Activated CD8-positive, alpha-beta memory T cell treated with anti-CD3 and anti-CD28 coated beads, Interleukin-2, amount 10 ng/mL, durations not matched to agents 7 days and 5 days (primary cell): ENCODE measurements at places on chromosomes 5 and 9. TPM values are rescaled to one million over a fixed set of nuclear protein-coding genes. Genes with fewer than 3 reads are reported as not detected.
A peak's percentile ranks its signal among the peaks of the same experiment; 100 is the strongest.

GRCh38 chr5:179916523-179916922, 8.8 kb upstream of the TBC1D9B start:
- H3K36me3 ChIP-seq: no peaks in the 10 kb centered on the region
- no peak for DNase-seq
- peaks cover 7% of the 10 kb centered on the region for H3K4me1 ChIP-seq
- peaks cover 6% of the 10 kb centered on the region for H3K27me3 ChIP-seq

Gene PCDHA9
- not detected for total RNA-seq

DNA sequence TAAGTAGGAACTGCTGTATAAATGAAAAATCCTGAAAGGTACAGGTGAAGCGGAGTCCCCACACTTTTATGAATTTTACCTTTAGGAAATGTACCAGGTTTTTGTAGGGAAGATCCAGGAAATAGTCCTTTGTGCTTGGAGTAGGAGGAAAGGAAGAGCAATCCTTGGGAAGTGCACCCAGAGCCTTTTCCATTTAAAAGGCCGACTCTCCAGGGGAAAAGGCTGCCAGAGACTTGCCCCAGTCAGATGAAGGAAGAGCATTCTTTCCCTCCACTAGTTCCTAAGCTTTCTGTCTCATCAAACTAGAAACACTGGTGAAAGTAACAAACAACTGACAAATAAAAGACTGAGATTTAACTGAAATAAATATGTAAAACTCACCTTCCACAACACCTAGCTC, 779.4 kb upstream of the CDH6 start:
- H3K27ac ChIP-seq: no peak overlapping the region
- DNase-seq: no peak
- H3K36me3 ChIP-seq: no peaks in the 10 kb centered on the region
- H3K4me1 ChIP-seq: no peaks in the 10 kb centered on the region

Gene FAM169A
- 4.5 TPM for total RNA-seq

GRCh38 chr5:75006865-75007822, 45.2 kb downstream of the GCNT4 start:
- peaks cover 7% of the 10 kb centered on the region for H3K36me3 ChIP-seq
- no peaks in the 10 kb centered on the region for H3K27me3 ChIP-seq
- H3K27ac ChIP-seq: no peak overlapping the region
- no peak overlapping the region for H3K4me3 ChIP-seq
- no peak for DNase-seq
- peaks cover 2% of the 10 kb centered on the region for H3K4me1 ChIP-seq

- no peaks in the 10 kb centered on the region for H3K4me1 ChIP-seq
- H3K27ac ChIP-seq: no peak overlapping the region
- H3K27me3 ChIP-seq: peaks cover 3% of the 10 kb centered on the region
- DNase-seq: no peak
- H3K4me3 ChIP-seq: no peak overlapping the region
- no peaks in the 10 kb centered on the region for H3K36me3 ChIP-seq
These were observed 7.4 kb upstream of the RNF183 start for GRCh38 chr9:113310538-113310937.

DNA sequence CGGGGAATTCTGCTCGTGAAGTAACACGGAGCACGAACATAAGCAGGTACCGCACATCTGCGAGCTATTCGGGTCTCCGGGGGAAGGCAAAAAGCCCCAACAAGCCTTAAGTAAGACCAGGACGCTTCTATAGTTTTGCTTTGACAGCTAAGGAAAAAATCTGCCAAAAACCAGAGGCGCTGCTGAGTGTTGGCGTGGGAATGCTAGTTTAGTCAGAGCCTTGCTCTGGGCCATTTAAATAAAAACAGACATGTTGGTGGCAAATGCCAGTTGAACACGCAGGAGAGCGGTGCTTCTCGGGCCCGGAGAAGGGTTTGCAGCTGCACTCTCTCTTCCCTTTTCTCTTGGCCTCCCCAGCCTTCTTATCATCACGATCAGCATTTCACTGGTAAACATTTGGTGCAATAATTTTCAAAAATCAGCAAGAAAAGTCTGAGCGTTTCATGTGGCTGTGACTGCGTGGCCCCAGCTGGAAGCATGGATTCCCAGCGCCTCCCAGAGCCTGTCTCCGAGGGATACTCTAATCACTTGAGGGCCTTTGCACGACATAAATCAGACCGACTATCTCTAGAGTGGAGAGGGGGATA, 6.4 kb upstream of the NOTCH1 start:
- peaks cover 13% of the 10 kb centered on the region for H3K27me3 ChIP-seq
- H3K27ac ChIP-seq: no peak overlapping the region
- H3K4me3 ChIP-seq: no peak overlapping the region
- no peaks in the 10 kb centered on the region for H3K36me3 ChIP-seq
- no peak for DNase-seq
- H3K4me1 ChIP-seq: peaks cover 11% of the 10 kb centered on the region

Gene TLR4
- not detected for total RNA-seq

- H3K4me1 ChIP-seq: no peaks in the 10 kb centered on the region
- H3K27ac ChIP-seq: no peak overlapping the region
- H3K27me3 ChIP-seq: no peaks in the 10 kb centered on the region
- H3K4me3 ChIP-seq: no peak overlapping the region
- no peaks in the 10 kb centered on the region for H3K36me3 ChIP-seq
These were observed 212.8 kb upstream of the IRX1 start for GRCh38 chr5:3382782-3383181.

DNA sequence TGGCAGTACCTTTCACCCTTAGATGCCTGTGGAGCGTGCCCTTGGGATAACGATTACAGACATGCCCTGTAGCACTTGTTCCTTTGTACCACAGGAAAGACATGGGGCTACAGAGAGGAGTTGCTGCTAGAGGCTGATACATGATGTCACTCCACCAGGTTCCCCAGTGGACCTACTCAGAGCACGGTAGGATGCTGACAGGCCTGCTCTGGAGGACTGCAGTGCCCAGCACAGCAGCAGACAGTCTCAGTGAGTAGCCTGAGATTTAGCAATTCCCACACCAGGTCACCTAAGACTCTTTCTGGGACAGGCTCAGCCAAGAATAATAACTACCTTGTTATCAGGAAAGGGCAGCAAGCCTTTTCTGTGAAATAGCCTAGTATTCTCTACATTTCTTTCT, 28.8 kb downstream of the PDE4D start:
- H3K4me3 ChIP-seq: no peak overlapping the region
- no peak for DNase-seq
- H3K36me3 ChIP-seq: no peaks in the 10 kb centered on the region
- H3K27me3 ChIP-seq: no peaks in the 10 kb centered on the region

- no peak overlapping the region for H3K27ac ChIP-seq
- no peaks in the 10 kb centered on the region for H3K4me1 ChIP-seq
- no peaks in the 10 kb centered on the region for H3K36me3 ChIP-seq
- H3K4me3 ChIP-seq: no peak overlapping the region
- peaks cover 74% of the 10 kb centered on the region for H3K27me3 ChIP-seq
These were observed 9.4 kb upstream of the SPDL1 start for GRCh38 chr5:169574134-169574646.

DNA sequence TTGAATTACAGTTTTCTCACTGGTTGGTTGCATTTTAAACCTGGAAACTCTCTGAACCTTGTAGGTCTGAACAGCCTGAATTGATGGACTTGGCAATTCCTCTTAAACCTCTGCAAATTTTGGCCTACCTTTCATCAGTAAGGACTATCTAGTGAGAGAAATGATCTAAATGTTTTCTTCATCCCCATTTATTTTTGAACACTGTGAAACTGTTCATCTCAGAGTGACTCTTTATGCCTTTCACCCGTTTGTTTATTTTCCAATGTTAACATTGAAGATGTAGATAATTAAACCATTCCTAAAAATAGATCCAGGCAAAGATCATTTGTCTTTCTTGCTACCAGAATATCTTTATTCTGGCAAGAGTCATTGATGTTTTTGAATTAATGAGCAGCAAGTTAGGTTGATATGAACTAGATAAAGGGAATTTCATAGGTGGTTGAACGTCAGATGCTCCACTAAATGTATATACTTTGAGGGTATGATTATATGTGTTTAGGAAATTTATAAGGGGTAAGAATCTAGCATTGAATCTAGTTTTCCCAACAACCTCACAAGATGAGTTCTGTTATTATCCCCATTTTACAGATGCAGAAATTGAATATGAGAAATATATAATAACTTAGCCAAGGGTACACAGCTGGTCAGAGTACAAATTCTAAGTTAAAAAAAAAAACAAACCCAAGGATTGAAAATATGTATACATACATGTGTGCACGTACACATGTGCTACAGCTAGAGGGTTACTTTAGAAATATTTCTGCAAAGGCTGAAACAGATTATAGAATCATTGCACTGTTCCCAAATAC, 3.4 kb downstream of the CPEB4 start:
- H3K4me1 ChIP-seq: peaks cover 53% of the 10 kb centered on the region
- peaks cover 8% of the 10 kb centered on the region for H3K36me3 ChIP-seq
- no peak overlapping the region for H3K27ac ChIP-seq
- DNase-seq: no peak
- no peaks in the 10 kb centered on the region for H3K27me3 ChIP-seq

Gene FGF1
- not detected for total RNA-seq

- no peak overlapping the region for H3K4me3 ChIP-seq
- H3K4me1 ChIP-seq: peaks cover 89% of the 10 kb centered on the region
- no peak for DNase-seq
- H3K27me3 ChIP-seq: no peaks in the 10 kb centered on the region
- H3K27ac ChIP-seq: peak overlapping the region; percentile 64
- peaks cover 27% of the 10 kb centered on the region for H3K36me3 ChIP-seq
These were observed 7.1 kb downstream of the ANP32B start for GRCh38 chr9:97990259-97990658.

Gene PCDHB13
- not detected for total RNA-seq

- H3K27me3 ChIP-seq: no peaks in the 10 kb centered on the region
- H3K36me3 ChIP-seq: peaks cover 35% of the 10 kb centered on the region
- no peak overlapping the region for H3K4me3 ChIP-seq
These were observed 15.4 kb downstream of the TMEM268 start for GRCh38 chr9:114626415-114627020.

GRCh38 chr5:54302267-54302687, 8.1 kb downstream of the ARL15 start:
- peaks cover 5% of the 10 kb centered on the region for H3K4me1 ChIP-seq
- no peaks in the 10 kb centered on the region for H3K36me3 ChIP-seq
- no peak overlapping the region for H3K4me3 ChIP-seq

Gene SH3RF2
- 0.12 TPM for total RNA-seq

DNA sequence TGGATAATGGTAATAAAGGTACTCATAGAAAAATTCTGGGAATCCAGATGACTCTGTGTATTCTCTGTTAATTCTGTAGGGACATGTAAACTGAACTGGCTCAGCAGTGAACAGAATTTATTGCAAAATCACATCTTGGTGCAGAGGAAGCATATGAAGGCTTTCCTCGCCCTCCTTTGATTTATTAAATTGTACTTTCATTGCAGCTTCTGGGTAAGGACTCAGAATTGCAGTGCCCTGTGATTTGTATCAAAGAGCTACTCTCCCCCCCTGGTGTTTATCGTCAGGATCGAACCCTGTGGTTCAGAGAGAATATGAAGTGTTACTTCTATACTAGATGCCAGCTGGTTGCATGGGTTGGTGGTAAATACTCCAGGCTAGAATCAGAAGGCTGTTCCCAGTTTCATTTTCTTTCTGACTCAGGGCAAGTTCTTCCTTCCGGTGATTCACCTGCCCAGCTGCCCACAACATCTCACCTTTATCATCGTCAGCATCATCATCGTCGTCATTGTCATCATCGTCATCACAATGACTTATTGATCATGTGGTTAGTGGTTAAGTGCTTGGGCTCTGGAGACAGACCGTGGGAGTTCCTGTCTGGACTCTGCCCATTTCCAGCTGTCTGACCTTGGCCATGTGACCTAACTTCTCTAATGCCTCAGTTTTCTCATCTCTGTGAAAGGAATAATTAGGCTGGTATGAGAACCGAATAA, 238.8 kb downstream of the ARHGAP26 start:
- H3K27me3 ChIP-seq: no peaks in the 10 kb centered on the region
- peak overlapping the region; percentile 74 for H3K27ac ChIP-seq
- H3K4me3 ChIP-seq: peak overlapping the region; percentile 35
- peak; percentile 93 for DNase-seq
- peaks cover 65% of the 10 kb centered on the region for H3K4me1 ChIP-seq

- no peaks in the 10 kb centered on the region for H3K4me1 ChIP-seq
- H3K27me3 ChIP-seq: no peaks in the 10 kb centered on the region
- H3K4me3 ChIP-seq: no peak overlapping the region
- no peak overlapping the region for H3K27ac ChIP-seq
- H3K36me3 ChIP-seq: no peaks in the 10 kb centered on the region
- DNase-seq: no peak
These were observed 675.9 kb upstream of the ZNF608 start for GRCh38 chr5:125422342-125422741.

Gene QRFP
- total RNA-seq: not detected

GRCh38 chr5:179619776-179620175, 3.7 kb downstream of the HNRNPH1 start:
- no peak overlapping the region for H3K27ac ChIP-seq
- H3K36me3 ChIP-seq: peaks cover 72% of the 10 kb centered on the region
- DNase-seq: no peak
- peaks cover 3% of the 10 kb centered on the region for H3K27me3 ChIP-seq
- peaks cover 62% of the 10 kb centered on the region for H3K4me1 ChIP-seq

- H3K36me3 ChIP-seq: peaks cover 1% of the 10 kb centered on the region
- H3K27ac ChIP-seq: no peak overlapping the region
- no peak overlapping the region for H3K4me3 ChIP-seq
- peaks cover 10% of the 10 kb centered on the region for H3K4me1 ChIP-seq
- H3K27me3 ChIP-seq: no peaks in the 10 kb centered on the region
- no peak for DNase-seq
These were observed 622.0 kb upstream of the DAB2 start for GRCh38 chr5:40046792-40047191.

GRCh38 chr5:139268364-139269202, 25.0 kb upstream of the MATR3 start:
- no peak overlapping the region for H3K4me3 ChIP-seq
- H3K27ac ChIP-seq: no peak overlapping the region
- no peaks in the 10 kb centered on the region for H3K36me3 ChIP-seq

GRCh38 chr5:72121780-72122445, 14.6 kb downstream of the MAP1B start:
- DNase-seq: no peak
- no peaks in the 10 kb centered on the region for H3K4me1 ChIP-seq
- H3K27me3 ChIP-seq: peaks cover 68% of the 10 kb centered on the region
- H3K36me3 ChIP-seq: no peaks in the 10 kb centered on the region

- no peak for DNase-seq
- no peaks in the 10 kb centered on the region for H3K27me3 ChIP-seq
- H3K27ac ChIP-seq: peak overlapping the region; percentile 65
- no peak overlapping the region for H3K4me3 ChIP-seq
- H3K36me3 ChIP-seq: peaks cover 65% of the 10 kb centered on the region
These were observed 28.3 kb downstream of the CCDC69 start for GRCh38 chr5:151195622-151196021.

DNA sequence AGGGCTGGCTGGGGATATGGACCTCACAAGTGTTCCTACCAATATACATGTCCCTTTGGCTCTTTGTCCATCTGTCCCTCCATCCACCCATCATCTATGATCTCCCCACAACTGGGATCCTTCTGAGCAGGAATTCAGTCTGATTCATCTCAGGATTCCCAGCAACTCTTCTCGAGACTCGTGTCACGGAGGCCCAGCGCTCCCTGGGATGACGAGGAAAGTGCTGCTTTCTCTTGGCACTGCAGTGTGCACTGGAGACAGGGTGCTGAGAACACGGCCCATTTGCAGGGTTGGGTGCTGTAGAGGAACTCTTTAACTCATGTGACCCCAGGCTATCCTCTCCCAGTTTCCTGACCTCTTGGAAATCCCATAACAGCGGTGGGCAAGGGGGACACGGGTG, 72.9 kb downstream of the ANGPTL2 start:
- H3K36me3 ChIP-seq: peaks cover 1% of the 10 kb centered on the region
- no peaks in the 10 kb centered on the region for H3K27me3 ChIP-seq
- no peak overlapping the region for H3K4me3 ChIP-seq
- peaks cover 30% of the 10 kb centered on the region for H3K4me1 ChIP-seq
